Stimulated activated CD8-positive, alpha-beta memory T cell treated with anti-CD3 and anti-CD28 coated beads, Interleukin-4, amount 100 ng/mL, for 1 hour (primary cell): ENCODE measurements at places on chromosomes 7 and 10.

DNA sequence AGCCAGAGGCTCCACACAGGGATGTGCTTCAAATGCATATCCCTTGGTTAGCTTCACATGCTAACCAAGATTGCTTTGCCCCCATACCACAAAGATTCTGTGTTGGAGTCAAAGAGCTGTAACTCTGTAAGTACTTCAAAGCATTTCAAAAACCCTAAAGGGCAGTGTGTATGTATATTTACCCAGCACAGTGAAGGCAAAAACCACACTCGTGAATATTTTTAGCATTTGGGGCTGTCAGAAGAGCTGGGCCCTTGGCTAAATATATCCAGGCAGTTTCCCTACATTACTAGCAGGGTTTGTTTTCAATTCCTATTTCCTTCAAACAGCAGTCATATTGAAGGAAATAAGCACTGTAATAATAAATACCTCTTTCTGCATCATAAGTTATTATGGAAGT, 84.2 kb upstream of the STEAP1B start:
- DNase-seq = no peak

DNA sequence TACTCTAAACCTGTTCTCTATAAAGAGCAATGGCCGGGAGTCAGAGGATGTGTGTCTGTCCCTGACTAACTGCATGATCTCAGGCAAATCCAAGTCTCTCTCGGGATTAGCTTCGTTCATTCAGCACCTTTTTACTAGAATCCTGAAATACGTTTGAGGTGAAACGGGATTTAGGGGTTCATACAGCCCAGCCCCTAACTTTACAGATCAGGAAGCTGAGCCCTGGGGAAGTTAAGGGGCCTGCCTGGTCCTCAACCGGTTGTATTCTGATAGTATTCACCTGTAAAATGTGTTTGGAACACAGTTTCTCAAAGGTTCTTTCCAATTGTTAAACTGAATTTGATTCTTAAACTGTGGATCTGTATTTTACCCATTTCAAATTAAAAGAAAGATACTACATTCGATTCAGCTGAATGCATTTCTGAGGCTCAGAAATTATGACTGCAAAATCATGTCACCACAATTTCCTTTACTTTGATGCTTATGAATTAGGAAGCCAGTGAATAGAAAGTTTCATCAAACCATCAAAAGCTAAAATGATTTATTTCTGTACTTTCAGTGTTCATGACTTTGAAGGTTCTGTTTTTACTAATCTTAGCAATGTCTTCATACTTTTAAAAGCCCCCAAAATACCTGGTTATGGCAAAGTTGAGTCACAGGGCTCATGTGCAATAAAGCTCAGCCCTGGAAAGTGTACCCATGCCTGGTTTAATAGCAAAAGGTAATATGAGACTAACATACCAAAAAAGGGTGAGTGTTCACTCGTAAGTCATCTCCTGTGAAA, 28.9 kb upstream of the EZH2 start:
- no peak for DNase-seq

DNA sequence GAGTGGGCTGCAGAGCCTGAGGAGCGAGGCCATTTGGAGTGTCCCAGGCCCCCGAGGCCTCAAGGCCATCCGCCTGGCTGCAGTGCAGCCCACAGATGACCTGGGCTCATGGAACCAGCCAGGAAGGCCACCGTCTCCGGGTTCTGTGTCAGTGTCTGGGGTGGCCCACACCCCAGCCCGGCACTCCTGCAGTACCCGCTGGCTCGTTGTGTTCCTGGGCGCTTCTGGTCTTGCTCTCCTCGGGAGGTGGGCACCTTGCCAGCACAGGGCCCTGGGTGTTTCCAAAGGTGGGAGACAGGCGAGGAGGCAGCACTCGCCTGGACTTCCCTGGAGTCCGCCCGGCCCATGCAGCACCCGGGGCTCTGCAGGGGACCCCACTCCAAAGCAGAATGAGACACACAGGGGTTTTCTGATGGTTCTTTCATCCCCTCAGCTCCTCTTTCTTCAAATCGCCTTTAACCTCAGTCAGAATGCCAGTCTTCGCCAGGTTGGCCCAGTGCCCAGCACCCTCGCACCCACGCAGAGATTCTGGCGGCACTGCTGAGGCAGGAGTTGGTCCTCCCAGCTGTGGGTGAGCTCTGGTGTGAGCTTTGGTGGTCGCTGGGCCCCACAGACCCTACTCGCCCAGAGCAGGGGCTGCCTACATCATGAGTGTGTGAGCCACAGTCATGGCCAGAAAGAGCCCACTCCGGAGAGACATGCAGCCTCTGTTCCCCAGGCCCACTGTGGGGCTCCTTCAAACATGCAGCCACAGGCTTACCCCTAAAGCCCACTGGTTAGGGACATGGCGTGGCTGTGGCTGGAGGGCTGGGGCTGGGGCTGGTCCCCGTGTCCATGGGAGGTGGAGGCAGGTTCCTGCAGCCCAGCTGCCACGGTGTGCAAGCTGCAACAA, 155.7 kb downstream of the EBF3 start:
- DNase-seq = no peak

DNA sequence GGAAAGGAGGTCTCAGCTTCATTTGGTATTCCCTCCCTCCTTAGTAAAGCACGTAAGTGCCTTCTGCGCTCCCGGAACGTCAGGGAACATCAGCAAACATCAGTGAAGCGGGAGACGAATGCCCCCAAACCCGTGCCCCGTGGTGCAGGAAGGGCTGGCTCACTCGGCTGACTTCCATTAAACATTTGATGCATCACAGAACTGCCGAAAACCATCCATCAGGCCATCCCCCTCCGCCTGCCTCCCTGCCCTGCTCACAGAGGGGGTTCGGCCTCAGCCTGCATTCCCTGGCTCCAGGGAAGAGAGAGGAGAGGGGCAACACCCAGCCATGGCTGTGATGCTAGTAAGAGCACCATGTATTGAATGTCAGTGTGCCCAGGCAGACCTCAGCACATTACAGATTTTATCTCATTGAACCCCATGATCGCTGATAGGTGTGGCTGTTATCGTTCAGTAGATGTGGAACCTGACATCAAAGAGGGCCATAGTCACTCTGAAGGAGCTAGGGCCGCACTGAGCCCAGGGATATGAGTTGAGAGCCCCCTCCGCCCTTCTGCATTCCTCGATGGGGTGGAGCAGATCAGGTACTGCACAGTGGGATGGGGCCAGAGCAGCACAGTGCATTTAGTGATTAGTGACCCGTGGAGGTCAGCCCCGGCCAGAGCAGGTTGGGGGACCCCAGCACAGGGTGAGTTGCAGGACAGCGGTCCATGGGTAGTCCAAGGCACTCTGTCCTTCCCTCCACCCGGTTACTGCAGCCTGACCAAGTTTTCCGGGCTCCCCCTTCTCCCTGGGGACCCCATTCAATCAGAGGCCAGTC, 146.4 kb downstream of the RPS24 start:
- DNase-seq = no peak

DNA sequence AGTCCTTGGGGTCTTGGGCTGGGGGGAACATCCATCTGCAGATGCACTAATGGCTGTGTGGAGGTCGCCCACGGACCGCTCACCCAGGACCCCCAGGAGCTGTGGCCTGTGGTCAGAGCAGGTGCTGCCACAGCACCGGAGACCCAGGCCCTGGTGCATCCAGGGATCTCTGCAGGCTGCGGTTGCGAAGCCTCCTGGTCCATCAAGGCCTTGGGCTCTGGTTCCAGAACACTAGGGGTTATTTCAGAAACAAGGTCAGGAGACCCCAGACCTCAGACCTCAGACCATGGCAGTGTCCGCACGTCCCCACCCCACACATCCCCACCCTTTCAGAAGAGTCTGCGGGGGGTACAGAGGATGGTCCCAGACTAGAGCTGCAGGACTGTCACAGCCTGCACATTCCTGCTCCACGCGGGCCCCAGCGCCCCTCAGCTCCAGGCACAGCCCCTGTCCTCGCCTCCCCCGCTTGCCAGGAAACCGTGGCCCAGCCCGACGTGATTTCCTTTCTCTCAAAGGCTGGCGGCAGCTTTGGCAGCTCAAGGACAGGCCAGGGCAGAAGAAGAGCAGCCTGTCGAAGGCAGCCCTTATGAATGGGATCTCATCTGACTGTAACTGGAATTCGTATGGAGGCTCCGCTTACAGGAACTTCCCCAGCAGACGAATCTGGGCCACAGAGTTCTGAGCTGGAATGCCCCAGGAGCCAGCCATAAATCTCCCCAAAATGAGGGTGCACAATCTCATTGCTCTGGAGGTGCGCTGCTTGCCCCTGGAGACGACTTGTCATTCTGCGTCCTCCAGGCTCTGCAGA, 136.2 kb upstream of the RET start:
- no peak for DNase-seq

- DNase-seq = no peak
Observed at GRCh38 chr7:106744563-106745091, 83.7 kb upstream of the CCDC71L start.

- DNase-seq = no peak
Observed at GRCh38 chr10:20890491-20891337, 6.4 kb downstream of the NEBL start.

GRCh38 chr10:78516756-78517155, 483.1 kb downstream of the RPS24 start:
- DNase-seq = no peak

GRCh38 chr10:114613237-114613979, 44.7 kb downstream of the ABLIM1 start:
- DNase-seq = no peak

- no peak for DNase-seq
Observed at GRCh38 chr10:119595134-119595675, 1.6 kb downstream of the TIAL1 start.

- DNase-seq = no peak
Observed at GRCh38 chr7:74505471-74506324, 52.0 kb downstream of the GTF2IRD1 start.

DNA sequence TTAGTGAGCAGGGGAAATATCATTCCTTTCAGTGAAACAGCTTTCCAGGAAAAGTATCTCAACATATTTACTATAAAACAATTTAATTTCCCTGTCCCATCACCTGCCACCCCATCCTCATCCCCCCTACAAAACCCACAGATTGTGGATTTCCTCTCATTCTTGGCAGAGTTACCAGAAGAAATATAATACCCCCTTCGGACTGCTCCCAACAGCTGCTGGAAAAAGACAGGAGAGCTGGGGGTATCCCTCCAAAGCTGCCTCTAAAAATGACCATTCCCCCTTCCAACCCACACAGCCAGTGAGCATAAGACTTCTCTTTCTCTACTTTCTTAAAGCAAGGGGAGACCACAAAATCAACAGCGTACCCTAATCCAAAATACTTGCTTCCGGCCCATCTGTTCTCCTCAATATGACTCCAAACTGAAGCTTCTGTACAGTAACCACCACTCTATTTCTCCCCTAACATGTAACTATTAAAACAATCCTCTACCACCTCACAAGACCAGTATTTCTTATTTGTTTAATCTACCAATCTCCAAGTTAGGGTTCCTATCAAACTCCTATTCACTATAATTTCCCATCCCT, 7.8 kb downstream of the FBXW4 start:
- no peak for DNase-seq

DNA sequence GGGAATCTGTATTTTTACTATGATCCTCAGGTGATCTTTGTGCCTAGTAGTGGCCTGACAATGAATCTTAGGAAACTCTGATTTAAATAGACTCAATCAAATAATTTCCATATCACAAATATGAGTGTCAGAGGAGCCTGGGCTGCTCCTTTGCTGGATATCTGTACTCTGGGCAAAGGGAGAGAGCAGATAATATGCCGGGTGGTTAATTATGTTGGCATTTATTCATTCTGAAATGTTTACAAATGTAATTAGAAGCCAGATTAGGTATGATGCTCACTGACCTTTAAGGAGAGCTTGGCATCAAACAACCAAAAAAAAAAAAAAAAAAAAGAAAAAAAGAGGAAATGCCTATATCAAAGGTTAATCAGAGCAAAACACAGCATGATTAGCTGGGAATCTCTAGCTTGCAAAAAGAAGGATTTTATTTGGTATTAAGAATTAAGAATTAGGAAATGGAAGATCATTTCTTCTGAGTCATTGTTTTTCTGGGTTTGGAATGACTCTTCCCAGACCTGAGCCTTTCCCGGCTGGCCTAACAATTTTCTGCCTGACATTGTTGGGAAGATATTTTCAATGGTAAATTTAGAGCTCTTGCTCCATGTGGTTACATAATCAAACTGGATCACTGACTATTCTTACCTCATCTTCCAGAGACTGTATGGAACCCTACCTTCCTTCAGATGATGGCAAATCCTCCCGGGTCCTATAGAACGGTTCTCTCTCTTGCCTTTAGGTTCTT, 365.3 kb downstream of the REEP3 start:
- DNase-seq = no peak

DNA sequence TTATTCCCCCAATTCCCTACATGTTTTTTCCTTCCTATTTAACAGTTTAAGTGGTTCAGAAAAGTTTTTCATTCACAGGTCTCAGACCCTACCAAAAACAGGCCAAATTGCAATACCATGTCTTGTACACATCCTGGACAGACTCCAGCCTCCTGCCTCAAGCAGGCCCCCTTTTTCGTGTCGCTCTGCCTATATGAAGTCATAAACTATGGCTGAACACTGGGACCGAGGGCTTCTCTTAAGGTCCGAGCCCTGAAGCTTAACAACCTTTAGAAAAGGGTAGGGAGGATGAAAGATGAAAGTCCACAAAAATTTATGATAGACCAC, 1.4 kb downstream of the FBXW4 start:
- DNase-seq = no peak

DNA sequence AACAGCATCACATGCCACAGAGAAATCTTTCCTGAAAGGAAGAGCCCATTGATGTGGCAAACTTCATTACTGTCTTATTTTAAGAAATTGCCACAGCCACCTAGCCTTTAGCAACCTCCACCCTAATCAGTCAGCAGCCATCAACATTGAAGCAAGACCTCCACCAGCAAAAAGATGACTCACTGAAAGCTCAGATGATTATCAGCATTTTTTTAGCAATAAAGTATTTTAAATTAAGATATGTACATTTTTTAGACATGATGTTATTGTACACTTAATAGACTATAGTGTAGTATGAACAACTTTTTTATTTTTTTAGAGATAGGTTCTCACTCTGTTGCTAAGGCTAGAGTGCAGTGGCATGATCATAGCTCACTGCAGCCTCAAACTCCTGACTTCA, 14.8 kb downstream of the STEAP1B start:
- no peak for DNase-seq

DNA sequence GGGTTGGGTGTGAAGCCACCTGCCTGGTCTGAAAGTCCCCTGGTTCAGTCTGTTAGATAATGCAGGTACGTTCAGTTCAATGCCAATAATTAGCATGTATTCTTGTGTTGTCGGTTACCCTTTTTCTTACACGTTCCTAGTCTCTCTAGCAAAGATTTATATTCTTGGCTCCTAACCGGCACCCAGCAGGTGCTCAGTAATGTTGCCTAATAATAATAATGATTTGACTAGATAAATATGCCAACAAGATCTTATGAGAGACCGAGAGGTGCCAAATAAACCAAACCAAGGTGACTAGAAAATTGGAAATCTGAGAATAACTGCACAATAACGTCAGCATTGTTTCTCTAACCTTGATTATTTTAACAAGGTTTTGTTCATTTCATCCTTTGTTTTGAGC, 1.1 kb upstream of the SMIM30 start:
- no peak for DNase-seq

- peak; percentile 12 for DNase-seq
Observed at GRCh38 chr10:28241741-28242399, 61.0 kb downstream of the MPP7 start.

DNA sequence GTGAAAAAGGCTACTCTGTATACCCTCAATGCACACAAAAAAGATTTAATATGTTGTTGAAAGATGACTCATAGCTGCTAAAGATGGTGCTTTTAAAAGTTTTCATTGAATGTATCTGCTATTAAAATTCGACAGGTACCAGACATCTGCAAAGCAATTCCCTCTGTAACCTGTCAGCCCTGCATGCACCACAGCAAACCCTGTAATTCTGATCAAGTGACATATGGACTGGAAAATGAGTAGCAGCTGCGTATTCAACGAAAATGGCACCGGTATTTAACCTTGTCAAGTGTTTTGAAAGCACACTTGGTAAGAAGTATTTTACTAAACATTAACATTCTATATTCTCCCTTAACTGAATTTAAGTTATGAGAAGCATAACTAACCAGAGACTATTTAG, 58.2 kb upstream of the PTPRN2 start:
- DNase-seq = no peak
